NCI-H460 (cell line): ENCODE measurements at places on chromosomes 3 and 15. TPM values are rescaled to one million over a fixed set of nuclear protein-coding genes. Genes with fewer than 3 reads are reported as not detected.

The ADAMTS7 gene
- total RNA-seq, result 1.8 and 2.1 TPM in 2 replicates

The EIF1B gene
- total RNA-seq, result 25.6 and 29.2 TPM in 2 replicates

The HHATL gene
- not detected in 2 replicates for total RNA-seq

The HDC gene
- 0.10 TPM in 1 of 2 replicates, not detected in the other for total RNA-seq

The HMG20A gene
- total RNA-seq, result 22.5 and 28.7 TPM in 2 replicates

The GOLGA8T gene
- total RNA-seq, result 0.35 and 0.52 TPM in 2 replicates

The TCTA gene
- total RNA-seq, result 15.7 and 21.7 TPM in 2 replicates

The SLC38A3 gene
- total RNA-seq, result 0.09 and 0.27 TPM in 2 replicates

The ATP10A gene
- total RNA-seq, result 0.03 and 0.07 TPM in 2 replicates

The RNF168 gene
- 9.5 and 11.7 TPM in 2 replicates for total RNA-seq

The TGM4 gene
- total RNA-seq, result not detected in 2 replicates

GRCh38 chr3:50534681-50535330, 31.4 kb upstream of the CACNA2D2 start:
- no peak for DNase-seq

DNA sequence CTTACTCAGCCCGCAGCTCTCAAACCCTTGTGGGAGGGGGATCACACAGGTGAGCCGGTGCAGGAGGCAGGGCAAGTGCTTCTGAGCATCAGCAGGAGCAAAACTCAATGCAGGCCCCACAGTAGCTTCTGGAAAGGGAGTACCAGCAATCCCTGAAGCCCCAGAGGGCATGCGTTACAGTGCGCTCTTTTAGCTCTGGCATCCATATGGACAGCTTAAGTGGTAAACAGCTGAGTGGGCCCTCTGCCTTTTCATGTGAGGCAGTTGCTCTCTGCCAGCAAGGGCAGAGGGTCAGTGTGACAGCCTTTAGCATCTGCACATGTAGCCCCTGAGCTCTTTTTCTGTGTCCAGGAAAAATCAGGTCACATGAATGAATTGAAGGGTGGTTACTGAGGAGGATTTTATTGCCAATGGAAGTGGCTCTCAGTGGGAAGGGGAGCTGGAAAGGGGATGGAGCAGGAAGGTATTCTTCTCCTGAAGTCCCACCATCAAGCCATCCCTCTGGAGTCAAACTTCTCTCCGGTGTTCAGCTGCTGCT, 464.3 kb upstream of the THRB start:
- no peak for DNase-seq

DNA sequence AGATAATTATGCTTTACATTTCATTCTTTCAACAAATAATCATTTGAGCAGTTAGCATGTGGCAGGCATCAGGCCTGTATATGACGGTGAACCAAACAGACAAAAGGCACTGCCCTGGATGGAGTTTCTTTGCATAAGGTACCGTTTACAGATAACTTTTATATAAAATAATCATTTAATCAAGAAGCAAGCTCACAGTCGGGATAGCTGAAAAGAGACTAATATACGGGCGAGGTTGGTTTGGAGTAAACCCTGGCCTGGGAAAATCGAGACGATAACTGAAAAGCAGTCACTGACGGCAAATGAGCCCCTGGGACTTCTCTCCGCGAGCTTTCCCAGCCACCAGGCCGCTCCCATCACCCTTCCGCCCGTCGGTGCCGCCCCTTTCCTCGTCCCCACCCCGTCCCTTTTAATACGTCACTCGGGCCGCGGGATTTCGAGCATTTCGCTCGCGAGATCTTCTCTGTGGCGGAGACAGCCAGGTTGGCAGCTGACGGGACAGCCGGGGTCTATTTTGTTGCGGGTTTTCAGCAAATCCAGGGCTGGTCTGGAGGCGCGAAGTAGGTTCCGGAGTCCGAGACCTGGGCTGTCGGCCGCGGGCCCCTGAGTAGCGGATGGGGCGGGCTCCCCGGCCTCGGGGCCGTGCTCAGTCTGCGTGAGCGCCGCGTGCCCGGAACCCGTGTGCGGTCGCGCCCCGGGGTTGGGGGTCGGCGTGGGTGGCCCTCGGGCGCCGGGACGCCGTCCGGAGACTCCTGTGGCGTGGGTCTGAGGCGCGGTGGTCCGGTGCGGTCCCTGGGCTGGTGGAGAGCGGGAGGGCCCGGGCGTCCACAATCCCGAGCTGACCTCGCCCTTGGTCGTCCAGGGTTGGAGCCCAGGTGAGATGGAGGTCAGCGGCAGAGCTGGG, at the start of gene NMD3:
Gene NMD3 (plus strand): TSS at position 462 of the 904 bp plus-strand sequence. CDS start 703 bp downstream, outside the sequence.
- DNase-seq, result peak; percentile 90

GRCh38 chr3:123067689-123068600, 1.1 kb downstream of the PDIA5 start:
- no peak for DNase-seq

DNA sequence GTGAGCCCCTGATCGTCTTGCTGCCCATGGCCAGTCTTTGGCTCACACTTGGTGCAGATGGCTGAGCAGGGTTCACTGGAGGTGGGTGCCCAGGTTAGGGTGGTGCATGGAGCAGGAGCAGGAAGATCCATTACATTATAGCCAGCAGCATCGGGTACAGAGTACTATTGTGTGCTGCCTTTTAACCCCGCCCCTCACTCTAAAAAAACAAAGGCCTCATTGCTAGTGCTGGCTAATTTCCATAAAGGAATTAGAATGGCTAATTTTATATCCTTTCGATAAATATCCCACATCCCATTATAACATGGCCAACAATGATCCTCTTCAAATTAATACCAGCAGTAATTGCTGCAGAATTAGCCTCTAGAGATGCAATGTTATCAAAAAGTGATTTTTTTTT, 45.8 kb upstream of the PPP4R2 start:
- no peak for DNase-seq

DNA sequence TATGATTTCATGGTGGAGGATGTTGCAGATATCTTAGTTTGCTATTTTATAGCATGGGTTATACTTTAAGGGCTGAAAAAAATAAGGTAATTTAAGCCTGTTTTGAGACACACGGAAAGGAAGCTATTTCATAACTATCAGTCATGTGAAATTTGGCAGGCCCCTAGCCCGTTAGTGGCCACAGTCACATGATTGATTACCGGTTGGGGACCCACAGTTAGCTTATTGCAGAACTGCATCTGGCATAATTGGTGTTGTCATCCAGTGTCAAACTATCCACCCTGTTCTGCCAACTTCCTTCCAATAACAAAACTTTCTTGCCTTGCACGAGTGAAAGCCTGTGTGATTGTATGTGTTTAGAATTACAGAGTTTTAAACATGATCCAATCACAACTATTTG, 35.2 kb downstream of the FNDC3B start:
- no peak for DNase-seq

GRCh38 chr3:126212620-126213378, 32.4 kb upstream of the ALDH1L1 start:
- peak; percentile 49 for DNase-seq

DNA sequence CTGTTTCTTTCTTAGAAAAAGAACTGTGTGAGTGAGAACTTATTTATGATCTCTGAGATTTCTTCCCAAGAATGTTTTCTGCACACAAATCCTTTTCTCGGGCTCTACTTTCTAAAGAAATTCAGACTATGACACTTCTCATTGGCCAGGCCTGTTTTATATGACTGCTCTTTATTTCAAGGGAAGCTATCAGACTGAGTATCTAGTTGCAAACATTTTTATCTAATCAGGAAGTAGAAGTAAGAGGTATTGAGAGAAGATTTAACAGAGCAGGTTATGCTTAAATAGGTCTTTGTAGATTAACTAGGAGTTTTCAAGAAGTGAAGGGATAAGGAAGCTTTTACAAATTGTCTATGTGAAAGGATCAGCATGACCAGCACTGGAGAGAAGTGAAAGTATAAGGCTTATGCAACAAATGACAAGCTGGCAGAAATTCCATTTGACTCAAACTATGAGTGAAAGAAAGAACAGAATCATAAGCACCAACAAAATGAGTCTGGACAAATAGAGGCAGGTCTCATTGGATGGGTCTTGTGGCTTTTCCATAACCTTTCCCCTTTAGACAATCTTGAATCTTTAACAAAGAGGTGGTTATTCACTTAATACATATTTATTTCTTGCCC, 71.9 kb upstream of the CHL1 start:
- no peak for DNase-seq

DNA sequence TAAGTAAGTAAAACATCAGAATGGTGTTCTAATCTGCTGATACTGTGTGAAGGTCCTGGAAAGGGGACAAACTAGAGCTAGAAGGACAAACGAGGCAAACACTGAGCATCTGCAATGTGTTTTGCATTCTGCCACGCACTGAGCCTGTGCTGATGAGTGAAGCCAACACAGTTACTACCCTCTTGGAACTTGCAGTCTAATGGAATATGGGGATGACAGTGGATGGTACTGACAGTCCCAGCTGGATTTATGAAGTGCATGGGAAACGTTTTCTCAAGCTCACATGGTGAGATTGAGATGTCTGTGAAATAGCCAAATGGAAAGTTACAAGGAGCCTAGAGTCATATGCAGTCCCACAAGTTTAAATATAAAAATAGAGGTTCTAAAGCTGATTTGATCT, 86.6 kb downstream of the FOXB1 start:
- DNase-seq, result no peak

GRCh38 chr15:94383706-94384105, 152.3 kb downstream of the MCTP2 start:
- DNase-seq, result no peak

DNA sequence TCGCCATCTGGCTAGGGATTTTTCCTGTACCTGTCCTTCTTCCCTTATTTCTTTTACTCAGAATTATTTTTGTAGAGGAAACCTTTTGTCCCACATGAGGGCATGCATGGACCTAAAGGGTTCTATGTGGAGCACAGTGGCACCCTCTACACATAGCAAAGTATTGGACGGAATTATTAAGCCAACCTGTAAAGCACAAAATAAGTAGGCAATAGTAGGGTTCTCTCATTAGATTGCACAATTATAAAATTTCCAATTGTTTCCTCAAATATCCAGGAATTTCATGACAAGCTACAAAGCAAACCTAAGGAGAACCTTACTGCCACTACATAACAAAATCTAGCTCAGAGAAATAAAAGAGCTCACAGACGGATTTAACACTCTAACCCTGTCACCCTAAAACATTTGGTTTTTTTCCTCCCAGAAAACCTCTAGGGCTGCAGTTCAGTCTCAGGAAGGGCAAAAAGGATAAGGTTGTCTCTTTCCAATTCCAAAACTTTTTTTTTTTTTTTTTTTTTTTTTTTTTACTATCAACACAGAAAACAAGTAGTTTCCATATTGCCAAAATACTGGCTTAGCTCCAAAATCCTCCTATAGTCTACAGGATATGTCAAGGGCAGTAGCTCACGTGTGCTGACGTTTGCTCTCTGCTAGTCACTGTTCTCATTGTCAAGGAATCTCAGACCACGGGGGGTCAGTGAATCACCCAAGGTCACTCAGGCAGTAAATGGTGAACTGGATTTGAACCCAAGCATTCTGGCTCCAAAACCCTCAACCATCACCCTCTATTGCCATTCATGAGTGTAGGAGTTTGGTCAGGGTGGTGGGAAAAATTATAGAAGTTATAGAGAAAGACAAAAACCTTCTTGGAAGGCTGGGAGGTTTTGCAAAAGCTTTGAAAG, 52.3 kb downstream of the NCEH1 start:
- DNase-seq, result peak; percentile 48

DNA sequence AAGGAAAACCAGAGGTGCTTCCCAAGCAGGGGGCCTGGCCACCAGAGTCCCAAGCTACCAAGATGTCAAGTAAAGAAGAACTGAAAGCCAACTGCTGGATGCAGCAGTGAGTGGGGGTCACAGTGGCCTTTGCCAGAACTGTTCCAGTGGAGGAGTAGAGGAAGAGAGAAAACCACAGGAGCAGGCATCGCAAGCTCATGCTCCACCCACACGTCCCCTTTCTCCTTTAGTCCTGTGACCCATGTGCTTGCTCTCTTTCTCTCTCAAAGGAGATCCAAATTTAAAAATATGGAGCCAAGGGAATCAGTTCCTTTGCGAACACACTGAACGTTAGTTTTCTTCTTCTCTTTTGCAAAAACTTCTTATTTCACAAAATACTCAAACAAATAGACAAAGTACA, 12.4 kb upstream of the ABHD2 start:
- DNase-seq, result no peak

- DNase-seq, result no peak
These were observed 8.5 kb upstream of the ISLR2 start for GRCh38 chr15:74121858-74122257.

DNA sequence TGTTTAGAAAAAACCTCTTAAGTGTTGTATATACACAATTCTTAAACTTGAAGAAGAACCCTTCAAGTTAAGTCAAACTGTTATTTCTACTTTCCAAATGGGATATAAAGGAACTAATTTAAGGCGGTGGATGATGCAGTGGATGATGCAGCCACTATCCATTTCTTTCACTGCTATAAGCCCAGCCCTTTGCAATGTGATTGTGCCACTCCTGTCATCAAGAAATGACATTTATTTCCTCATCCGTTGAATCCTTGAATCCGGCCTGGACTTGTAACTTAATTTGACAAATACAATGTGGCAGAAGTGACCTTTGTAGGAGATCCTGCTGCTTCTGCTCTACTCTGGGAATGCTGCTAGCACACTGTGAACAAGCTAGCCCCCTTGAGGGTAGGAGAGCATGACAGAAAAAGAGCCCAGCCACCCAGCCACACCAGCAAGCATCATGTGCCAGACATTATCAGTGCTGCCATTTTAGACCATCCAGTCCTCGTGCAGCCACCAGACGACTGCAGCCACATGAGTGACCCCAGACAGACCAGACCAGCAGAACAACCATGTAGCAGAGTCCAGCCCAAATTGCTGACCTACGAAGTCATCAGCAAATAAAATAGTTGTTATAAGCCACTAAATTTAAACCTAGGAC, 47.4 kb downstream of the UACA start:
- DNase-seq, result no peak

- peak; percentile 34 for DNase-seq
These were observed 26.9 kb upstream of the LINGO1 start for GRCh38 chr15:77659350-77660321.

DNA sequence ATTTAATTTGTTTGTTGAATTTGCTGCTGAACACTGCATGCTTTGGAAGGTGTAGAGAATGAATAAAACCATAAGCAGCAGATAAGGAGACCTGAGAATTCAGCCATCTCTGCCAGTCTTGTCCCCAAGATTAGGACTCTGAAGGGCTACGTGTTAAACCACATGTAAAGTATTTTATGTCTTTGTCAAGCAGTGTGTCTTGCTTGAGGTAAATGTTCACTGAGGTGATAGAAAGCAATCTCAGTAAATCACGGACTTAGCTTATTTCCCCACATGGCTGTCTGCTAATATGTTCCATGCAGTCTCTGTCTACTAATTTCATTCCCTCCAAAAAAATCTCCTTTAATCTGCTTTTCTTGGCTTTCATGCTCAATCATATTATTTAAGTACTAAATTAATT, 467.1 kb downstream of the RAP2B start:
- DNase-seq, result no peak

- DNase-seq, result no peak
These were observed 22.9 kb downstream of the RAB8B start for GRCh38 chr15:63212050-63213004.

GRCh38 chr15:45645026-45645980, 10.5 kb downstream of the SQOR start:
- no peak for DNase-seq
